ENCODE measurements at places on chromosomes 3 and 15.

DNA sequence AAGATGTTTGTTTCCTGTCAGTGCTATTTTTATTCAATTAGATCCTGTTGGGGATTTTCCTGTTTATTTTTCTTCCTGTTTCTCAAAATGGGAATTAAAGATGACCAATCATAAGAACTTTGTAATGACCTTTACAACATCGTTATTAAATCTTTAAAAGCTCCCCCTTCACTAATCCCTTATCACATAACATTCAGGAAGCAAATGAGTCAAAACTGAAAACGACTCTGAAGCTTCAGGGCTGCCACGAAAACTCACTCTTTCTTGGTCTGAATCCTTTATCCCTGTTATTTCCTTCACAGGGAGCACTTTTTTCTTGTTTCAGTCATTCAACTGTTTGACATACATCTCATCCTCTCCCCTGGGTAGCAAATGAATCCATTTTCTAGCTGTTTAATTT lies 75.8 kb upstream of the MB21D2 start:
- DNase-seq = no peak

DNA sequence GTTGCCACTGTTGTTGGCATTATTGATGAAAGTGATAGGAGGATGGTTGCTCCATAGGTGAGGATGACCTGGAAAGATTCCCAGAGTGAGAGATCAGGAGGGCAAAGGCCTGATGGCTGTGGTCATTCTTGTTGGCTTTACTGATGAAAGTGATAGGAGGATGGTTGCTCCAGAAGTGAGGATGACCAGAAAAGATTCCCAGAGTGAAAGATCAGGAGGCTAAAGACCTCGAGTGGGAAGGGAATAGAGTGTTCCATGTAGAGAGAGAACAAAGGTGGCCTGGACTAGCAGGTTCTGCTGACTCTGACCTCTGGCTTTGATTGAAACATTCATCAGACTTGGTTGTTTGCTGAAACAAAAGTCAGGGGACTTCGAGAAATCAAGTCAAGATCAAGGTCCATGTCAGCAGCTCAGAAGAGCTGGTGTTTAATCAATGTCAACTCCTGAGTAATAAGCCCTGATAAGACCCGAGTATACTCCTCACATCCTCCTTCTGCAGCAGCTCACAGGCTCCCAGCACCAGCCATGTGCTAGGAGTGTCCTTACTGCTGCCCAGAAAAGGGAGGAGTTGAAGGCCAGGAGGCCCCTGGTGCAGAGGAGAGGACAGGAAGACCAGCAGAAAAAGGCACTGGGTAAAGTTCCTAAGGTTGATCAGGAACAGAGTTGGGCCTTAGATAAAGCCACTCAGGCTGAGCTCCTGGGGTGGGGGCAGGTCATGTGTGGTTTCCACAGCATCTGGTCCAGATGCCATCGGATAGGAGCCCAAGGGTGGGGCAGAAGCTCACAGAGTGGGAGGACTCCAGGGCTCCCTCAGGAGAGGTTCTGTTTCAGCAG lies 19.9 kb downstream of the CYP8B1 start:
- DNase-seq = no peak

DNA sequence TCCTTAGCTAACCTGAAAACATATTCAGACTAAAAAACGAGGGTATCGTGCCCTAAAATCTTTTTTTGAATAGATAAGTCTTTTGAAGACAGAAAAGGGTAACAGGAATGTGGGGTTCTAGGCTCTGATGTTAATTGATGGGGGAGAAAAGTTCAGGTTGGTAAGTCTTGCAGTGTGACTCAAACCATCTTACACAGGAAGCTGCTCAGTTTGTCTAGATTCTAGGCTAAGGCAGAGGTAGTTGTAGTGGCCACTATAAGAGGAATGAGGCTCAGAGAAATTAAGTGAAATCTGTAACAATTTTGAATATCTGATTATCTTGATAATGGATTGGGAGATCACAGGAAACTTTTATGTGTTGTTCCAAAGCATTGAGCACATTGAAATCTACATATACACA lies 267.9 kb downstream of the PDCD6IP start:
- DNase-seq = no peak

- no peak for DNase-seq
Observed at GRCh38 chr3:115233021-115233420, 85.9 kb upstream of the ZBTB20 start.

GRCh38 chr3:11464356-11464755 lies 179.4 kb downstream of the VGLL4 start:
- peak; percentile 30 for DNase-seq

- no peak for DNase-seq
Observed at GRCh38 chr15:80367661-80368060, 36.5 kb upstream of the ARNT2 start.

DNA sequence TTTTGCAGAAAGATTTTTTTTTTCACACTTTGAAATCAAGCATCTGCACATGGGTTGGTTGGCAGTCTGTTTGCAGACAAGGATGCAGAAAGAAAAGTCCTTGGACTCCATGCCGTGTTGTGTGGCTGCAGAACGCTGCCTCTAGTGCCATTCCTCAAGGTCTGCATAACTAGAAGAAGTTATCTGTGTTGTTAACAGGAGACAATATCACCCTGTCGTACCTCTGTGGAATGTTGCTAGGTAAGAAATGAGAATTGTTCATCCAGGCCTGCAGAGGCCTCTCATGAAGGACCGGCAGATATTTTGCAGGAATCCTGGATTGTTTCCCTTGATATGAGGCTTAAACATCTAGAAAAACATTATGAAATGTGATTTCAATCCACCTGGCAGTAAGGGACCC lies 58.5 kb upstream of the PPARG start:
- DNase-seq = no peak

DNA sequence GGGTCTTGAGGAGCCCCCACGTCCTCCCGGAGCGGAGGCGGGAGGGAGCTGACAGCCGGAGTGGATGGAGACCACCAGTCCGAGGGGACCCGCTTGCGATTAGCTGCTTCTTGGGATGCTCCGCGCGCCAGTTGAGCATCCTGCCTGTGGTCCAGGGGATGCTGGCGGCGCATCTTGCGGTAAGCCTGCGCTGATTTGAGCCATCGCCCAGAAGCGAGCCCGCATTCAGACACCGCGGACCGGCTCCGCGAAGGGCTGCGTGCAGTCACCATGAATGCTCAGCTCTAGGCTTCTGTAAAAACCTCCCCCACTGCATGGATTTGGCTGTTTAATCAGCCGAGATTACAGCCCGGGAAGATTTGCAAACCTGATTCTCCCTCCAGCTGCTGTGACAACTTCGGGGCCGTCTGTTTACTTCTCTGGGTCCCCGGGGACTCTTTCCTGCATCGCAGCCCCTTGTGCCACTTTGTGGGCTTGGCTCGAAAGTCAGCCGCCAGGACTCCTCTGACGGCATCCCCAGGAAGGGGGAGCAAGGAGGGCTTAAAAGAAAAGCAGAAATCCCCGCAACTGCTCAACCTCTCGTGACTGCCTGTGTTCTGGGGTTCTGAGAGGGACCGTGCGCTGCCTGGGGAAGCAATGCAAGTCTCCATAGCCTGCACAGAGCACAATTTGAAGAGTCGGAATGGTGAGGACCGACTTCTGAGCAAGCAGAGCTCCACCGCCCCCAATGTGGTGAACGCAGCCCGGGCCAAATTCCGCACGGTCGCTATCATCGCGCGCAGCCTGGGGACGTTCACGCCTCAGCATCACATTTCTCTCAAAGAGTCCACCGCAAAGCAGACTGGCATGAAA lies 171.1 kb downstream of the KCNAB1 start:
- DNase-seq = peak; percentile 56

DNA sequence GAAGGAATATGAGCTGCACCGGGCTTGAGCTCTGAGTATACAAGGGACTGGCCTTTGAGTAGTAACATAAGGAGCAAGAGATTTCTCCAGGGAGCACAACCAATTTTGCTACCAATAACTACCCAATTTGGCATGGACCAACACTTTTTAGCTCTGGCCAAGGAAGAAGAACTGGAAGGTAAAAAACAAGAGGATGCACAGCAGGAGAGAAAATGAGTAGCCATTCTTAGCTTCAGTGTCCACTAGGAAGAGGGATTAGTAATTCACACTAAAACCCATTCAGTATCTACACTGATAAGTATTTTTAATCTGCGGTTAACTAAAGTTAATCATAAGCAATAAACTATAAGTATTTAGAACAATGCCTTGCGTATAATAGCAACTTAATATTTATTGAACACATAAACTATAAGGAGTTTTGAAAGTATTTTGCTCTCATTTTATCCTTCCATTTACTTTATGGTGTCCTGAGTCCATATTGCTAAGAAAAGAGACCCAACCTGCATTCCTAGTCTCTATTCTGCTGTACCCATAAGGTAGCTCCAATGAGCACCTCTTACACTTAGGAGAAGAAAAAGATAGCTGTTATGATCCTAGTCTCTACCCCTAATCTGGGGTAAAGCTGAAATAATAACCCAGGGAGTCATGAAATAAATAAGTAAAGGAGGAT lies 268.9 kb downstream of the IGSF11 start:
- no peak for DNase-seq

DNA sequence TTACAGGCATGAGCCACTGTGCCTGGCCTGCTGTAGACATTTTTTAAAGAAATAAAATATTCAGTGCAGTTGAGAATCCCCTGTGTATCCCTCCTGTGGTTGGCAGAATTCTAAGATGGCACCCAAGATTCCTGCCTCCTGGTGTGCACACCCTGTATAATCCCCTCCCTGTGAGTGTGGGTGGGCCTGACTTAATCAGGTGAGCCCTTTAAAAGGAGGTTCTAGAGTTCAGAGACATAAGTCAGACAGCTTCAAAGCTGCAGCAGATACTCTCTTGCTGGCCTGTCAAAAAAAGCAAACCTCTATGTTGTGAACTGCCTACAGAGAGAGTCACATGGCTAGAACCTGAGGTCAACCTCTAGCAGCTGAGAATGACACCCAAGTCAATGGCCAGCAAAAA lies 7.0 kb upstream of the VIPR1 start:
- DNase-seq = no peak

Measured in cerebellum (tissue), 4 donors.